ENCODE measurements at places on chromosomes 2 and 18.

- no peak for DNase-seq
- no peaks in the 10 kb centered on the region for H3K36me3 ChIP-seq
- no peaks in the 10 kb centered on the region for H3K4me1 ChIP-seq
- H3K4me3 ChIP-seq: no peak overlapping the region
- H3K27ac ChIP-seq: no peak overlapping the region
These were observed 138.0 kb downstream of the HAUS1 start for GRCh38 chr18:46242183-46242582.

DNA sequence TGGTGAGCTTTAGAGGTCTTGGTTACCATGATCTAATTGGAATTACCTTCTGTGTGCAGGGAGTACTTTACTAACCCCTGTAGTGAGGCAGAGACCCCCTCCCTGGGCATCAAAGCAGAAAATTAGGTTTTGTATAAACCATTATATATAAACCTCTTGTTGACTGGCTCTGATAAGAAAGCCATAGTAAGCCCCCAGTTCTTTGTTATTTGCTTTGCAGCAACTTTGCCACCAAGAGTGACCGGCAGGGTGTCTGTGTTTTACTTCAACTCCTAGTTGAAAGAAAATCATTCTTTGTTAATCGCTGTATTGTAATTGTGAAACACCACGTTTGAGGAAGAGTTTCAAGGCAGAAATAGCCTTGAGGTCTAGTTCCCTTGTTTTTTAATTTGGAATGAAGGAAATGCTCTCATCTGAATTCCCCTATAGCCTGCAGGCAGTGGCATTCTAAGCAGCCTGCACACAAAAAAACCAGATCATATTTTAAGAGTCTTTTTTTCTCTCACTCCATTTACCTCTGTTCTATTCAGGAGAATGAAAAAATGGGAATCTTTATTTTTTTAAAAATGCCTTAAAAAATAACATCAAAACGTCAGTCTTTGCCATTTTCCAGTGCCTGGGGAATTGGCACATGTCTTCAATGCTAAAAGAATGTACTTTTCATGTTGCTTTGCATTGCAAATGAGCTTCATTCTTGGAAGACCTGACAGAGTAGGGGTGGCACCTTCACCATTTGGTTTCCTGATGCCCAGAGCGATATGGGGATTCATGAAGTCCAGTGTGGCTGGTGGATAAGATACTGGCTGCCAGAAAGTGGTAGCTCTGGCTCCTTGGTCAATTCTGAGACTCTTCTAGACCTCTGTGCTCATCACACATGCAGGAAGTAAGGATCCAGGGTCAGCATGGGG lies 338.1 kb downstream of the SLC4A3 start:
- no peaks in the 10 kb centered on the region for H3K4me1 ChIP-seq
- no peak overlapping the region for H3K27ac ChIP-seq
- H3K4me3 ChIP-seq: no peak overlapping the region
- no peak for DNase-seq
- H3K36me3 ChIP-seq: no peaks in the 10 kb centered on the region

DNA sequence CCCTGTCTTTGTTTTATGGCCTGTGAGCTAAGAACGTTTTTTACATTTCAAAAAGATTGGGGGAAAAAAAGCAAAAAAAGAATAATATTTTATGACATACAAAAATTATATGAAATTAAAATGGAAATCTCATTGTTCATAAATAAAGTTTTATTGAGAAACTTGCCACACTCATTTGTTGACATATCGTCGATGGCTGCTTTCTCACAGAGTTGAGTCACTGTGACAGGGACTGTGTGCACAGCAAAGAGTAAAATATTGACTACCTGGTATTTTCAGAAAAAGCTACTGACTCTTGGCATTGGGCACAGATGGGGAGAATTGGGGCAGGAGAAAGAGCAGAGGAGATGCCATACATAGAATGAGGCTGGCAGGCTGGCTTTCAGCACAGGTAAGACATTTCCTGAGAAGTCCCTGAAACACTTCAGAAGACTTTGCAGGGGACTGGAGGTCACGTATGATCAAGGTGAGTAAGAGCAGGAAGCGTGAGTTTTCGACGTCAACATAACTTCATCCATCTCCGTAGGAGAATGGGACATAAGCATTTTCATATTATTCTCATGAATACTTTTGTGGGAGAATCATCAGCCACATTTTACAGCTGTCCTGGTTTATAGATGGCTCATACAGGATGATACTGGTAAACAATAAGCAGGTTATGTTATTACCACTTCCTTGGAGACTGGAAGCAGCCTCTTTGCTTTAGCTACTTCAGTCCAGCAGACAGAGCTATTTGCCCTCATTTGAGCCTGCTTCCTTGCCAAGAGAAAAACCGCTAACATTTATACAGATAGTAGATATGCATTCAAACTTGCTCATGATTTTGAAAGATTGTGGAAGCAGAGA lies 32.5 kb upstream of the PUM2 start:
- H3K4me1 ChIP-seq: no peaks in the 10 kb centered on the region
- no peaks in the 10 kb centered on the region for H3K27me3 ChIP-seq
- no peak overlapping the region for H3K4me3 ChIP-seq
- DNase-seq: no peak

- H3K4me3 ChIP-seq: no peak overlapping the region
- H3K36me3 ChIP-seq: no peaks in the 10 kb centered on the region
- no peak overlapping the region for H3K27ac ChIP-seq
- H3K27me3 ChIP-seq: no peaks in the 10 kb centered on the region
These were observed 71.1 kb upstream of the ACVR1C start for GRCh38 chr2:157699806-157700205.

DNA sequence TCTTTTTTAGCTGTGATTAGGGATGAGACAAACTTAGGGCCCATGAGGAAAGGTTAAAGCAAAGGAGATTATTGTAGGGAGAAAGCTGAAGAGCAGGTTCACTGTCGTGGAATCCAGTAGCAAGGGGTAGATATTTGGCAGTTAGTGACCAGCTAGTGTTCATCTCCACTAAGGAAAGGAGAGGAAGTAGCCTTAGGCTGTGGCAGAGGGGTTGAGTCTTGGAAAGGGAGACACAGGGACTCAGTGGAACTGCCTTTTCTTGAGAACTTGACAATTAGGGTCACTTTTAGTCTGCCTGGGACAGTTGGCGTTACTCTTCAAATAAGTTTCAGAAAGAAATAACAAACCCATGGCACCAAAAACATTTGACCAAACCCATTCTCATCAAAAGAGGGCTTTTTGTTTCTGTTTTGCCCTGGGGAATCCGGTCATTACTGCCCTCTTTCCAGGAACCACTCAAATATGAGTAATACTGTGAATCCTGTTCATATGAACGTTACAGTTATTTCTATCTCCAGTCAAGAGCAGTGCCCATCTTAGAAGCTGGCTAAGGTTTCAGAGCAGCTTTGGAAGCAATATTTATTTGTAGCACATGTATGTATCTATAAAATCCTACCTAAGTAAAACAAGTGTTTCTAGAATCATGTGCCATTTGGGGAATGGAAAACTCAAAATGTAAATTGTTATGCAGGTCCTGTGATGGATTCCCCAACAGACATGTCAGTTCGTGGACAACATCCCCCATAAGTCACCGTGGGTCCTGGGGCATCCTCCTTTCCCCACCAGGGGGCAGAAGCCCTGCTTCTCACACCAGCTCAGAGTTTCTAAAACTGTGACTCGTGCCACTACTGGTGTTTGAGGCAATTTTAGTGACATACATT lies 77.3 kb upstream of the PHLPP1 start:
- H3K27ac ChIP-seq: no peak overlapping the region
- no peaks in the 10 kb centered on the region for H3K27me3 ChIP-seq
- DNase-seq: no peak
- no peaks in the 10 kb centered on the region for H3K36me3 ChIP-seq

GRCh38 chr2:10946394-10946793 lies 34.7 kb downstream of the KCNF1 start:
- no peaks in the 10 kb centered on the region for H3K36me3 ChIP-seq
- H3K4me3 ChIP-seq: no peak overlapping the region
- no peaks in the 10 kb centered on the region for H3K27me3 ChIP-seq
- H3K27ac ChIP-seq: no peak overlapping the region
- H3K4me1 ChIP-seq: no peaks in the 10 kb centered on the region
- no peak for DNase-seq

- H3K27ac ChIP-seq: no peak overlapping the region
- no peaks in the 10 kb centered on the region for H3K4me1 ChIP-seq
These were observed 19.6 kb upstream of the KCNG3 start for GRCh38 chr2:42513252-42513918.

- no peak overlapping the region for H3K27ac ChIP-seq
- no peaks in the 10 kb centered on the region for H3K36me3 ChIP-seq
- no peak for DNase-seq
- no peaks in the 10 kb centered on the region for H3K27me3 ChIP-seq
- H3K4me3 ChIP-seq: no peak overlapping the region
These were observed 11.0 kb downstream of the EIF5B start for GRCh38 chr2:99348173-99348572.

DNA sequence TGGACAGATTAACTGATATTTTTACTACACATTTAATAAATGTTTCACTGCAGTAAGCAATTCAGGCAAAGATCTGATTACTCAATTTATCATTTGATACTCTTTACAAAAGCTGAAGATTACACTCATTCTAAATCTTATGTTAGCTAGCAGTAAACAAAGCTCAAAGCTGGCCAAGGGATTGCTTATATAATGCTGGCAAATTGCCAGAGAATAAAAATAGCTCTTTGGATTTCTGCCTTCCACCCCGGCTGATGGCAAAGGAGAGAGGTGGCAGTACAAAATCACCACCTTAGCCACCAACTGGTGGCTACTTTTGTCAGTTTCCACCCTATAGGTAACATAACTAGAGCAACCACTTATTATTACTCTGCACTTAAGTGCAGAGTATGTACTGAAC lies 320.5 kb downstream of the FSIP2 start:
- H3K4me3 ChIP-seq: no peak overlapping the region
- H3K27me3 ChIP-seq: no peaks in the 10 kb centered on the region
- DNase-seq: no peak
- no peak overlapping the region for H3K27ac ChIP-seq

DNA sequence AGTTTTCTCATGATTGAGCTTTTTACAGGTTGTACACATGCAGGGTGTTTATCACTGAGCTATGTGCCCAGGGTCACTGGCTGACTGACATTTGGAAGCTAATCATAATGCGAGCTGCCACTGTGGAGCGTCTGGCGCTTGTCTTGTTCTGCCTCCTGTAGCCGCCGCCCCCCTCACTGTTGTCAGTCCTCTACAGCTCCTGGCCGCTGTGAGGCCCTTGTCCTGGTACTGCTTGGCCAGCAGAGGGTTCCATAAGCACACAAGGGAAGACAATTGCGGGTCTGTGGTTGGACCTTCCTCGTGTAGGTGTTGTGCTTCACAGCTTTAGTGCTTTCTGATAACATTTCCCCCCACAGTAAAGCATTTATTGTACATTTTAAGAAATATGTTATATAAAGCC lies 105.6 kb upstream of the LDLRAD4 start:
- H3K27ac ChIP-seq: no peak overlapping the region
- H3K4me1 ChIP-seq: peaks cover 16% of the 10 kb centered on the region
- H3K4me3 ChIP-seq: no peak overlapping the region
- no peaks in the 10 kb centered on the region for H3K27me3 ChIP-seq

DNA sequence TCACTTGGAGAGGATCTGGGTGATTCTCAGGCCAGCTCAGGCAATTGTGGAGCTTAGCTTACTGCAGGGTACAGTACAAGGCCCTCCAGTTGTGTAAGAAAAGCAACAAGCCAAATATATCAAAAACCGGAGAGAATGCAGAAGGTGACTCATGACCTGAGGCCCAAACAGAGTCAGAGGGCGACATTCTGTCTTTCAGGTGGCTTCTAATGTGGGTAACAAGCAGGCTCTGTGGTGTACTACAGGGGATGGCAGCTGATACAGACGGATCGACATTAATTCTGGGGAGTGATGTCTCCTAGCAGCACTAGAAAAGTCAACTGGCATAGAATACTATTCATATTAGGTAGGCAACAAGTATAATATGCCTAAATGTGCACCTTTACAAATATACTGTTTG lies 219.5 kb upstream of the SOX11 start:
- H3K4me1 ChIP-seq: no peaks in the 10 kb centered on the region
- no peak overlapping the region for H3K27ac ChIP-seq
- H3K36me3 ChIP-seq: no peaks in the 10 kb centered on the region
- no peaks in the 10 kb centered on the region for H3K27me3 ChIP-seq

DNA sequence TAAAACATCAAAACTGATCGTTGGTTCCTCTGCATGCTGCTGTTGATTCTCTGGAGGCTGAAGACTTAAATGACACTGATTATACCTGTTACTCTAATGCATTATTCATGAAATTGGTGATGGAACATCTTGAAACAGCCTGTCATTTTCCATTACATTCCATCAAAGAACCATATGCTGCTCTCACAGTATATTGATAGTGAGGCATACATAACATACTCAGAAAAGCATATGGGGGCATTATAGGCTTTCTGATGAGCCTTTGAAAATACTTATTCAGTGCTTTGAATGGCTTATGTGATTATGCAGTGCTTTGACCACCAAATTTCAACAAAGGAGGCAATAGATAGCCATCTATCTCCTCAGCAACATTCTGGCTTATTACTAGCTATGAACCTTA lies 392.1 kb downstream of the CDH19 start:
- no peaks in the 10 kb centered on the region for H3K27me3 ChIP-seq
- no peaks in the 10 kb centered on the region for H3K36me3 ChIP-seq
- no peak overlapping the region for H3K27ac ChIP-seq
- H3K4me3 ChIP-seq: no peak overlapping the region
- no peaks in the 10 kb centered on the region for H3K4me1 ChIP-seq
- no peak for DNase-seq

DNA sequence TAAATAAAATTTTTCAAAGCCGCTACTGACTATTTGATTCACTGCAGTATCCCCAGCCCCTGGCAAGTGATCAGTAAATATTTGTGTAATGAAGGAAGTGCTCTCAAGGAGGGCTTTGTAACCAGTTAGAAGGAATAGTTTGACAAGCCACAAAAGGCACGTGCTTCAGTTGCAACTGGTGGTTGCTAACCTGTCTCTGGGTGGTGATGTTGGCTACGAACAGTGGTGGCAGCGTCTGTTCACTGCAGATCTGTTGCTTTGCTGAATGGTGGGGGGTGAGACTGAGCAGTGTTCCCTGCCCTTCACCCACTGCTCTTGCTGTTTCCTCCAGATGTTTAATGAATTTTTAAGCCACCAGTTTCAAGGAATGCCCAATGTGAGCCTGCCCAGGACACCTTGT lies 73.9 kb upstream of the SIX2 start:
- no peaks in the 10 kb centered on the region for H3K4me1 ChIP-seq
- H3K27ac ChIP-seq: no peak overlapping the region

GRCh38 chr2:101401326-101401665 lies 14.0 kb upstream of the CREG2 start:
- H3K4me1 ChIP-seq: no peaks in the 10 kb centered on the region
- no peak for DNase-seq
- no peaks in the 10 kb centered on the region for H3K27me3 ChIP-seq
- H3K4me3 ChIP-seq: no peak overlapping the region
- no peaks in the 10 kb centered on the region for H3K36me3 ChIP-seq
- no peak overlapping the region for H3K27ac ChIP-seq
